ENCODE measurements at places on chromosomes 7 and 10.
A peak's percentile ranks its signal among the peaks of the same experiment; 100 is the strongest.

DNA sequence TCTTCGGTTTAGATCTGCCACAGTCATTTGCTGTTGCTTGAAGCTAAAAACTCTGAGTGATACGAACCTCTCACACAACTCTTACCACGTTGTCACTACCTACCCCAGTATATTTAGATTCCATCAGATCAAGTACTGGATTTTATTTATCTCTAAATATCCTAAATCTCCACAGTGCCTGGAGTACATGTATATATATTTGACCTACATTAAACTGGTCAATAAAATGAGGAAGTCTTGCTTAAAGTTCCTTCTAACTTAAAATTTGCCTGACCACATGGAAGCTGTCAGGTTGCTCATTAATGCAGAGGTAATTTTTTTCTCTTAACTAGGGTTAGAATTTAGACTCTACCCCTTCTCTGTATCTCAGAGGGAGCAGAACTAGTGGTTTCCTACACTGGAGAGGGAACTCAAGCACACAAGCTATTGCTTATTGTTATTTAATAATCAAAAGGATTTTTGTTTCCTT, 3.1 kb upstream of the MACC1 start:
- no peak for DNase-seq

DNA sequence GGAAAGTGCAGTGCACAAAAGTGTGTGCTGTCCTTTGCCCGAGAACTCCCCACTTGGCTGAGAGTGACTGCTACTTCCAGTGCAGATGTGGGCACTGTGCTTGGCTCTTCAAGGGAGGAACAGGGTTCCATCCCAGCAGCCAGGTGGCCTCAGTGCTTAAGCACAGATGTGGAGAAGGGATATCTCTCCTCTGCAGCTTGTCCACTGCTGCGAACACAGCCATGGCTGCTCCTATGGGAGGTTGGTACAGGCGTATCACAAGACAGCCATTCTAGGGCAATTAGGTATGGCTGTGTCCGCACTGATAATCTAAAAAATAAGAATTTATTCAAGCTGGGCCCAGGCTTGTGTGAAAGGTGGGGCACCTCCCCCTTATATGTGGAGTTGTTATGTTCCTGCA, 66.6 kb downstream of the GLCCI1 start:
- no peak for DNase-seq

DNA sequence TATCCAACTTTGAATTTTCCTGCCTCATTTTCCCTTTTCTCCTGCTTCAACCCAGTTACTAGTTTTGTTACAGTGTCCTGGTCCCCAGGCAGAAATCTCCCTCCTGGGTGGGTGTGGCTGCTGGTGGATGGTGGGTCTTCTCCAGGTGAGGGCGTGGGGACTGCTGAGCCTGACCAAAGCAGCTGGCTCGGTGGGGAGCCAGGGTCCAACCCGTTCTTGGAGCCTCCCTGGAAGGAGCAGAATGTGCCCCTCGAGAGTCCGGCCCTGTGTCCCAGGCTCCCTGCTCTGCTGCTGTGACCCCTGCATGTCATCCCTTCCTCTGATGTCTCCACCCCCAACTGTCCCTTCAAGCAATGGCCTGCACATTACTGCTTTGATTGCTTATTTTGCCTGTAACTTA, 86.6 kb upstream of the TCERG1L start:
- DNase-seq: no peak

GRCh38 chr7:146960773-146961391, 844.3 kb downstream of the CNTNAP2 start:
- DNase-seq: no peak

DNA sequence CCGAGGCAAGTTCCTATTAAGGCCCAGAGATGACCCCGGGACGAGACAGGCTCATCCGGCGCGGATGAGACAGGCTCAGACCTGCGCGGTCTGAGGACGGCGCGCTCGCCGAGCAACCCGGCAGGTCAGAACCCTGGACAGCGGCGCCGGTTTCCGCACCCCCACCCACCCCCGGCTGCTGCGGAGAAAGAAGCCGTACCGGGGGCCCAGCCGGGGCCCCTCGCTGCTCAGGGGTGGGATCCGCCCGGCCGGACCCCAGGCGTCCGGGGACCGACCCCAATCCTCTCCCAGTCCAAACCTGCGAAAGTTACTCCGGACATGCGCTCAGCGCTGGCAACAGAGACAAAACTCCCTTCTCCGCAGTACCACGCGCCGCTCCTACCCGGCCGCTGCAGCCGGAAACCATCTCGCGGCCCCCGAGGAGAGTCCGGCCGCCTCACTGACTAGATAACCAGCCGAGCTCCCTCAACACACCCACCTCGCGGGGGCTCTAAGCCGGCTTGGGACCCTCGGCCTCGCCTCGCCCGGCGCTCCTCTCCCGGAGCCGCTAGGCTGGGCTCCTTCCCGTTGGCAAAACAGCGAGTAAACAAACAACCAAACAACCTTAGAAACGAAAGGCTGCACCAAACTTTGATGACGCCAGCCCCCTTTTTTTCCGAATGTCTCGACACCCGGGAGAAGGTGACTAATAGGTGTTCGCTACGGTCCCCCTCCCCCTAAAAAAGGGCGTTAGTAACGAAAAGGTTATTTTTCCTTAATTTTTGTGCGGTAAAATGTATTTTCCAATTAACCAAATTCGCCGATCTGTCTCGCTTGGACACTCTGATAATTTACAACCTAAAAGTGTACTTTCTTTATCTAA, 2.3 kb upstream of the DRGX start:
- DNase-seq: peak; percentile 16

- DNase-seq: no peak
These were observed 2.8 kb downstream of the HDAC9 start for GRCh38 chr7:18498341-18498740.

DNA sequence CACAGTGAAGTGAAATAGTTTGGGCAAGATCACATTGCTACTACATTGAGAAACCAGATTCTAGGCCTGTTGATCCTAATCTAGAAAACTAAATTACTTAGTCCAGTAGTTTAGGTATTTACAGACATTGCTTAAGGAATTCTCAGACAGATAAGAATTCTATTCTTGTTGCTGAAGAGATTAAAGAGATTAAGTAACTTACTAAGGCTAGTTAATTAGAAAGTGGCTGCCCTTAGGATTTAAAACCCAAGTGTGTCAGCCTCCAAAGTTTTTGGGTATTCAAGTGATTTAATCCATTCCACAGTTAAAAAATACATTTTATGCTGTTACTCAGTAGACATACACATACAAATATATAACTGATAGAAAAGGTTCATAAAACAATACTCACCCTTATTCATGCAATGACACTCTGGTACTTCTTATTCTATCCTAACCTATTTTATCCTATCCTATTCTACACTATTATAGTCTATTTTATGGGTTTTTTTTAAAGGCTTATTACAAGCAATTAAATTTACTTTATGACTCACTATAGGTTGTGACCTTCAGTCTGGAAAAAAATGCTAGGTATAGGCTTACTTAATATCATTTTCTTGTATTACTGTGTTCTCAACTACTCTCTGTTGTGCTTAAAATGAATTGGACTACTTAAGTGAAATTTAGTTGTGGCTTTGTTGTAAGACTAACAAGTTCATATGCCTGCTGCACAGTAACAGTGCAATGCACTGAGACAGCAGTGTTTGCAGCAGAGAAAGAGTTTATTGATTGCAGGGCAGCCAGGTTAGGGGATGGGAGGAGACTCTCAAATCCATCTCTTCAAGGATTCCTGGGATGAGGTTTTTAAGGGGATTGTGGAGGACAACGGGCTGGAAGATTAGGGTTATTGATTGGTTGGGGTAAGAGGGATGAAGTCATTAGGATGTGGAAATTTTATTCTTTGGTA, 10.7 kb downstream of the SPAM1 start:
- DNase-seq: no peak

DNA sequence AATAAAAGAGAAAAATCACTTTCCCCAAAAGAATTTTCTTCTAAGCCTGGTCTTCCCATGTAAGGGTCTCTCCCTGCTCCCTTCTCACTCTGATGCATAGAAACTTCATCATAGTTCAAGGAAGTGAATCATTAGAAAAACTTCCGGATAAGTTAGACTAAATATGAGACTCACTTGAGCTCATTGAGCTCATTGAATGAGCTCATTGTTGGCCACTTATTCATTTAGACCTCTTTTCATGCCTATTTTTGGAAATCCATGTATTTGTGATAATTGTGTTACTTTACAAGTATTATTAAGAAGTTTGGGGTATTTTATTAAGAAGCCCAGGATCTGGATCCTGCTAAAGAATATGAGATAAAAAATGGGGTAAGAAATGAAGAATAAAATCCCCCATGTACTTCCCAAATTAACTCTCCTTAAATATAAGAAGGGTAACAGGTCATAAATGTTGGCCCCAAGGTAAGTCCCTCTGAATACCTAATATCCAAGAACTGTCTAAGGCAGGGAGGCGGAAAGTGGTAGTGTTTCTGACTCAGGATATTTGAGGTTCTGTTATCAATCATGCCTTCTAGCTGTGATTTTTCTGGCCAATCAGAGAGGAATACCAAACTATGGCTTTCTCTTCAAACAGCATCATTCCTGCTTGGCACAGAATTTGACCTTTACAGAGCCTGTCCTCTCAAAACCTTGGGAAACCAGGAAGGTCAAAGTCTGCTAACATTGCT, 236.5 kb upstream of the PTN start:
- DNase-seq: no peak

GRCh38 chr10:122882766-122883165, 3.4 kb upstream of the FAM24B start:
- no peak for DNase-seq

DNA sequence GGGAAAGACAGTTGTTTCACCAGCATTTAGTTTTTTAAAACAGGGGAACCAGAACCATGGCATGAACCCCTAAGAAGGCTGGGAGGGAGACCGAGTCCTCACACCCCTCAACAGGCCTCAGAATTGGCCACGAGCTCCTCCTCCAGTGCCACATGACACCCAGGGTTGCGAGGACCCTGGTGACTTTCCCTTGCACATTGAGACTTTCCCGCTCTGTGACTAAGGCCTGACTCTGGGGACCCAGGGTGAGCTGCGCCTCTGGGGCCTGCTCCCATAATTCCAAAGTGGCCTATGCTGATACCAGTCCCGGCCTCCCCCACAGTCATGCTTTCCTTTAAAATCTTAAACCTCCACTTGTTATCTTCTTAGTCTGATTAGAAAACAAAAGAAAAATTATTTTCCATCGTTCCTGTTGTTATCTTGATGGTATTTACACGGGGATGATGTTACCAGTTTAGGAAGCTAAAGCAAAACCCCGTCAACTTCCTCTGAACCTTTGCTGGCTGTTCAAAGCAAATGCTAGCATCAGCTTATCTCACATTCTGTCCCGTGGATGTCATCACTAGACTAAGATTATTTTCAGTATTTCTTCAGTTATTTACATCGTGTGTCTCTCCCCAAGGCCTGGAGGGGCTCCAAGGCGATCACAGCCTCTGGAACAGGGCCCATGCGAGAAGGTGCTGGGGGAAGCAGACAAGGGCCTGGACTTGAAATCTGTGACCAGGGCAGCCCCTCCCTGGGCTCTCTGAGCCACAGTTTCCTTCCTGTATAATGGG, 42.1 kb downstream of the FAM53B start:
- DNase-seq: peak; percentile 75

GRCh38 chr10:119706521-119707278, 19.1 kb upstream of the INPP5F start:
- no peak for DNase-seq

GRCh38 chr7:121269798-121270197, 59.0 kb upstream of the WNT16 start:
- DNase-seq: no peak

- no peak for DNase-seq
These were observed 37.5 kb downstream of the NET1 start for GRCh38 chr10:5449823-5450222.

- DNase-seq: no peak
These were observed 50.1 kb downstream of the ITPRID1 start for GRCh38 chr7:31563951-31564350.

GRCh38 chr10:50567384-50567783, 56.4 kb downstream of the SGMS1 start:
- DNase-seq: no peak

DNA sequence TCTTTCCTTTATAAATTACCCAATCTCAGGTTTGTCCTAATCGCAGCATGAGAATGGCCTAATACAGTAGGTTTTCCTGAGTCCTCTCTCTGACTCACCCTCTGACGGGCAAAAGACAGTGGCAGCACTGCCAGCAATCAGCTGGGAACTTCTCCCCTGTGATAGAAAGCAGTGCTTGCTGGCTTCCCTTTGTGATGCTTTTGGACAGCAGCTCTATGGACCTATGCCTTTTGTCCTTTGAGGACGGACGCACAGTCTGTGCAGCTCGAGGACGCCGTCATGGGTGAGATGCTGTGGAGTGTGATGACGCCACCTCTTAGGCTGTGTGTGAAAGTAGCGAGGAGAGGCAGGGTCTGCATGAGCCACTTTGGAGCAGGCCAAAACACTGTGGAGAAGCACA, 68.8 kb downstream of the KIAA1217 start:
- no peak for DNase-seq

GRCh38 chr10:90075995-90076394, 374.6 kb downstream of the KIF20B start:
- DNase-seq: no peak

DNA sequence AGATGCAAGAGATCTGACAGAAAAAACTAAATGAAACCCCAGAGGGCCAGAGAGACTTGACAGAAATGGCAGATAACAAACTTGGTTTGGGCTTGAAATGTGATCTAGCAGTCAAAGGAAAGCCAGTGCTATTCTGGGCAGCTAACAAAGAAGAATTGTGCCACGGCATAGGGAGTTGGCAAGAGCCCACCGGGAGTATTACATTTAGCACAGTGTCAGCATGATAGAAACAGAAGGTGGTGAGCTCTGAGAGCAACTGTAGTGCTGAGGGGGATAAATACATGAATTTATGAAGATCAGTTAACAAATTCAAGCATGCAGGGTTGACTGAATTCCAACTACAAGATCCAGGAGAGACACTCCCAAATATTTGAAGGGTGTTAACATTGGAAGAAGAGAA, 91.1 kb downstream of the AHCYL2 start:
- DNase-seq: peak; percentile 96

DNA sequence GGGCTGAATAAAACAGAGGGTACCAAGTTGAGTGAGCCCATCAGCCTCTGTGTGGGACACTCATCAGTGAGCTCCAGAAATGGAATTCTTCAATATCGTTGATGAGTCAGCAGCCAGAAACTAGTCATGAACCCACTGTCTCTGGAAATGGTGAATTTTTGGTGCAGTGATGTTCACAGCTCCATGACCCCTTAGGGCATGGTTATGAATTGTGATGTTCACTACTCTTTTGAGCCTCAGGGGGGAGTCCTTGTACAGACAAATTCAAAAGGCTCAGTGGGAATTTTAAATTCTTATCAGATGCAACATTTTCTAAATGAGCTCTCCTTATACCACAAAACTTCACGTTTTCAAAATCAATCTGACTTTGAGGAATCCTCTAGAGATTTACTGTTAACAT, 335.7 kb downstream of the PHTF2 start:
- peak; percentile 37 for DNase-seq

- no peak for DNase-seq
These were observed 80.3 kb downstream of the HDAC9 start for GRCh38 chr7:18575622-18576572.
